ENCODE measurements at places on chromosomes 3 and 15.

GRCh38 chr15:75869446-75869845, 26.2 kb downstream of the UBE2Q2 start:
- DNase-seq = no peak

DNA sequence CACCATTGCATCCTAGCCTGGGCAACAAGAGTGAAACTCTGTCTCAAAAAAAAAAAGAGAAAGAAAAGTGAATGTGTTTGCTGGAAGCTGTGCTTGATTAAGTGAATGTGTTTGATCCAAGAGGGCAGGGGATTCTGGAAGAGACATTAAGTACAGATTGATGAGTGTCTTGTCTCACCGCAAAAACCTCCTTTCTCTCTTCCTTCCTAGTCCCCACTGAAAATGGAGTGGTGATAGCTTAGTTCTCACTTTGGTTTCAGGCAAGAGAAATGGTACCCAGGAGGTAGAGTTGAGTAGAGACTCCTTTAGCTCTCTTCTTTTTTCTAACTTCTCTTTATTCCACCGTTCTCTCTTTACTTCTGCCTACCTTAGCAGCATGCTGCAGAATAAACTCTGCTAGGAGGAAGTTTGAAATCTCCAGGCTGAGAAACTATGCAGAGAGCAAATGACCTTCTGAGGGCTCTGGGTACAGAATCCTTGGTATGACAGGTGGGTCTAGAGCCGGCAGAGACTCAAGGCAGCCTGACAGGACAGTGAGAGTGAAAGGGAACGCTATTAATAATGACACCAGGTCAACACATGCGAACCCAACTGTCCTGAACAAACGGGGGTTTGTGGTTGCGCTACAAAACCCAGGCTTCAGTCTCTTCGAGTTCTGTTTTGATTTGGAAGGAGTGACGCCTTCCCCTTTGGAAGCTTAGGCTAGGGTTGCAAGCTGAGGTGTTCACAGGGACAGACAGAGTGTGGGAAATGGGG, 74.9 kb downstream of the SMAD3 start:
- DNase-seq = no peak

- DNase-seq = no peak
Observed at GRCh38 chr15:38093931-38094330, 158.7 kb upstream of the SPRED1 start.

- DNase-seq = no peak
Observed at GRCh38 chr3:151084893-151085226, 604 bp upstream of the MED12L start.
